Fibroblast of skin of left biceps (primary cell): ENCODE measurements at places on chromosomes 5 and 9.
A peak's percentile ranks its signal among the peaks of the same experiment; 100 is the strongest.

- peak; percentile 29 for DNase-seq
These were observed 26.8 kb downstream of the SMAD5 start for GRCh38 chr5:136159457-136159856.

- DNase-seq, result no peak
These were observed 2.8 kb downstream of the RXRA start for GRCh38 chr9:134328841-134329575.

DNA sequence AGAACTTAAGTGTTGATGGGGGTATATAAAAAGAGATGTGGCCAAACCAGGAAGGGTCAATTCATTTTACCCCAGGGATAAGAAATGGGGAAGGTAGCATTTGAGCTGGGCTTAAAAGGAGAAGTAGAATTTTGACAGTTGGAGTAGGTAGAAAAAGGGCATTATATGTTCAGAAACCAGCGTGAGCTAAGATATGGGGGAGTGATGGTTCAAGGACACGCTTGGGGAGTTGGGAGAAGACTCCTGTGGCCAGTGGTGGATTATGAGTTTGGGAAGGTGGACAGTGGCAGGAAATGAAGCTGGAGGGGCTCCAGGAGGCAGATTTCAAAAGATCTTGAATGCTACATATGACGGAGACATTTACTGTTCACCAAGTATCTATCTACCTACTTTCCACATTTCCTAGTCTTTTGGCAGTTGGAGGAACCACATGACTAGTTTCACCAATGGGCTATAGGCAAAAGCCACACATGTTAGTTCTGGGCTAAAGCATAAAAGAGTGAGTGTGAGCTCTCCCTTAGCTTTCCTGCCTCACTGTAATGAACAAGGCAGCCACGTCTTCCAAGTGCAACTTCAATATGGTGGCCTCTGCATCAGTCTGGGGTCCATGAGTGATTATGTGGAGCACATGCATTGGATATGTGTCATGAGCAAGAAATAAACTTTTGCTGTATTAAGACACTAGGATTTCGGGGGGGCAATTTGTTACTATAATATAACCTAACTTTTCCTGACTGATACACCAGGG is 15.7 kb upstream of the GSN start:
- DNase-seq, result no peak

GRCh38 chr9:75990576-75991304 is 100.3 kb downstream of the PCSK5 start:
- DNase-seq, result no peak

DNA sequence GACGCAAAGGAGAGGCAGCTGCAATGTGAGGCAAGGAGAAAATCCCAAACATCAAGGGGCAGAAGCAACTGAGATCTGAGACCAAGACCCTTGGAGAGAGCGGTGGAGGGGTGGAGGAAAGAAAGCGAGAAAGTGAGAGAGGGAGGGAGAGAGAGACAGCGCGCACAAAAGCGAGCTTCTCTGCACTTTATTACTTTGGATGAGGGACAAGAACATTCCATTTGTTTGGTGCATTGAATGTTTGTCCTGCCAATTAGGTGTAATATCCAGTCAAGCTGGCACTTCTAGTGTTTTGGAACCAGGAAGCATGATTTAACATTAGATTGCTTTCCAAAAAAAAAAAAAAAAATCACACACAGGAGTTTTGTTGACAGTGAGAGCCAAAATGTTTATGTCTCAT is 1.4 kb downstream of the CAST start:
- DNase-seq, result no peak

DNA sequence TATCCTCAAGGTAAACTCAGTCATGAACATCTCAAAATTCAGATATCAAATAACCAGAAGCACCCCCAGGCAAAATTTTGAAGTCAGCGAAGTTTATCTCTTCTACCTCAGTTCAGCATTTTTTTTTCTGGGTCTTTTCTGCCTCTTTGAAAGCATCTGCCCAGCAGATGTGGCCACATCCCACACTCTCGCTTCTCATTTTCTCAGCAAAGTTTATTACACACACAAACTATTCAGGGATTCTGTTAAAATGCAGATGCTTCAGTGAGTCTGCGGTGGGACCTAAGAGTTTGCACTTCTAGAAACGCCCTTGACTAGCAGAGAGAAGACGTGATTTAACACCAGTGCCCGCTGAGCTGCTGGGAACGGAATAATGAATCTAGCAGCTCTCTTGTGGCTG is 19.3 kb downstream of the RASEF start:
- DNase-seq, result peak; percentile 61

GRCh38 chr9:33718987-33719386 is 76.4 kb upstream of the PRSS3 start:
- DNase-seq, result no peak

GRCh38 chr5:158261674-158262367 is 402.9 kb upstream of the CLINT1 start:
- no peak for DNase-seq

GRCh38 chr9:5425006-5425628 is 12.6 kb downstream of the PLGRKT start:
- DNase-seq, result no peak

DNA sequence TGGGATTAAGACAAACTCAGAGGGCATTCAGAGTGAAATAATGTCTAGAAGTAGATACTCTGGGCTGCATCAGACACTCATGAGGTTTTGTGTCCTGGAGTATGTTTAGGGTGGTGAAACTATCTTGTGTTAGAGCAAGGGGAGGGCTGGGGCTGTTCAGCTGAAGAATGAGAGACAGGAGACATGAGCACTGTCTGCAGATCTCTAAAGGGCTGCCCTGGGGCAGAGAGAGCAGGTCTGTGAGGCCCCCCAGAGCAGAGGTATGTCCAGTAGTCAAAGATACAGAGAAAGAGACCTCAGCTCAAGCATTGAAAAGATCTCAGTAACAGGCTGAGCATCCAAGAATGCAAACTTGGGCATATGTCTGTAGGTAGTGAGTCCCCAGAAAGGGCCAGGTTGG is 45.9 kb upstream of the SHB start:
- DNase-seq, result no peak

DNA sequence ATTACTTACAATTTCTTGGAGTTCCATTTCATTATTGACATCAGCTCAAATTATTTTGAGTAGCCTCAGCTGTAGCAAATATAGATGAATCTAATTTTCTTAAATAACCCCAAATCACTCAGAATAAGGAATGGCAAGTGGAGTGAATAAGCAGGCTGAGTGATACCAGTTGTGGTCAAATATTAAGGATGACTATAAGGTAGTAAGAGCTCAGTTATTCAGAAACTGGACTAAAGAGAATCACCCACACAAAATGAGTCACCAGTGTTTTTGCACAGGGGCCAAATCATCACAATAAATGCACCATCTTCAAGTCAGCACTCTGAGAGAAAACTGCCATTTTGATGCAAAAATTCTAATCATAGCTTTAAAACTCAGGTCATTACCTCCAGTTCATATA is 128.9 kb upstream of the TARS1 start:
- peak; percentile 92 for DNase-seq

DNA sequence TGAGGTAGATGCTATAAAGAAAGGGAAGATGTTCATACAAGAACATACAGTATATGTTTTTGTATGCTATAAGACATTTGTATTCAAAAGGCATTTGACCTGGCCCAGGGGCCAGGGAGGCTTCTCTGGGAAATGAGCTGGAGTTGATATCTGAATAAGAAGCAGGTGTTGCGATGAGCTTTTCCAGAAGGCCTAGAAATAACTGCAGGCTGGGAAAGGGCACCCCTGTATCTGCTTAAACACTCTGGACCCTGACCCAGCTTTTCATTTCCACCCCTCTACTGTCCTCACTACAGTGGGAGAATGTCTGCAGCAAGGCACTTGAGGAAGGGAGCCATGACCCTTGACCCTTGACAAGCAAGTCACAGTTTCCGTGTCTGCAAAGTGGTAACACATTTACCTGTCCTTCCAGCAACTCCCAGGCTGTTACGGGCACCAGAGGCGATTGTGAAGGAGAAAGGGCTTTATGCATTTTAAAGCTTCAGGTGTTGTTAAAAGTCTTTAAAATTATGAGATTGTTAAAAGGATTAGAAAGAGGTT is 88.2 kb upstream of the PANK3 start:
- no peak for DNase-seq

GRCh38 chr5:148168246-148168645 is at the start of gene SPINK14:
Gene SPINK14 (plus strand): TSS chr5:148168546. CDS start chr5:148169733, 1,187 bp downstream.
- DNase-seq, result no peak
